ENCODE measurements at places on chromosomes 7 and 10.

GRCh38 chr7:36236073-36236472 lies 83.0 kb downstream of the EEPD1 start:
- no peak for DNase-seq

- no peak for DNase-seq
These were observed 58.7 kb downstream of the CYP51A1 start for GRCh38 chr7:92075455-92076158.

DNA sequence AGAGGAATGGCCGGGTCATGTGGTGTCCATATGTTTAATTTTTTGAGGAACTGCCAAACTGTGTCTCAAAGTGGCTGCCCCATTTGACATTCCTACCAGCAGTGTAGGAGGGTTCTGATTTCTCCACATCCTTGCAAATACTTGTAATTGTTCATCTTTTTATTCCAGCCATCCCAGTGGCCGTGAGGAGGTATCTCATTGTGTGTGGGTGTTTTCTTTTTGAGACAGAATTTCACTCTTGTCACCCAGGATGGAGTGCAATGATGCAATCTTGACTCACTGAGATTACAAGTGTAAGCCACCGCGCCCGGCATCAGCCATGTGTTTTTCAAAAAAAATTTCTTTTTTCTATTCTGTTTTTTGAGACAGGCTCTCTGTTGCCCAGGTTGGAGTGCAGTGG lies 38.7 kb upstream of the DLG5 start:
- peak; percentile 36 for DNase-seq

GRCh38 chr7:40658729-40659128 lies 523.9 kb downstream of the SUGCT start:
- peak; percentile 34 for DNase-seq

GRCh38 chr7:111755383-111755782 lies 193.1 kb upstream of the IMMP2L start:
- no peak for DNase-seq

DNA sequence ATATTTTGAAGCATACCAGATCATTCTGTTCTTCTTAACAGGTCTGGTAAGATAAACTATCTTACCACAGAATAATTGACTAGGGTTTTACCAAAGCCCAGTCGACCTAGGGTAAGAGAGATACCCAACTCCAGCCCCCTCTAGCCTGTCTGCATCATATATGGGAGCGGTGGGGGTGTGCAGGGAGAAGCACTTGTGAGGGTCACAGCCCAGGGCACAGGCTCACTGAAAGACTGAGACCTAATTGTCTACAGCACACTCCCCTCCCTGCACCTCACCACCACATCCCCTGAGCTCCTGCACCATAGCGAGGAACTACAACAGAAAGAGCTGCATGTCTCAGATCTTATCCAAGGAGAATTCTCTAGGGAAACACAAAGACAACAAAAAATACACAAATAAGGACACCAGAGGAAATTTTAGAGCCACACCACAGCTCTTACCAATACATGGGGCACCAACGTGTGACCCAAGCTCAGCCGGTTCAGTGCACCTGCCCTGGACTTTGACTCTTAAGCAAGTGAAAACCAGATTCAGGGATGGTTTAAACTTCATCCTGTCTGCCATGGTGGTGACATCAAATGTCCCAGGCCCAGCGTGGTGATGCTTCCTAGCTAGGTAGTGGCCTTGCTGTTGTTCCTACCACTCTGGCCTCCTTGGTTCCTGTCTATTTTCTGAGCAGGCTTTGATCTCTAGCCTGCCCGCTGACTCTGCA lies 150.8 kb downstream of the HERPUD2 start:
- no peak for DNase-seq

DNA sequence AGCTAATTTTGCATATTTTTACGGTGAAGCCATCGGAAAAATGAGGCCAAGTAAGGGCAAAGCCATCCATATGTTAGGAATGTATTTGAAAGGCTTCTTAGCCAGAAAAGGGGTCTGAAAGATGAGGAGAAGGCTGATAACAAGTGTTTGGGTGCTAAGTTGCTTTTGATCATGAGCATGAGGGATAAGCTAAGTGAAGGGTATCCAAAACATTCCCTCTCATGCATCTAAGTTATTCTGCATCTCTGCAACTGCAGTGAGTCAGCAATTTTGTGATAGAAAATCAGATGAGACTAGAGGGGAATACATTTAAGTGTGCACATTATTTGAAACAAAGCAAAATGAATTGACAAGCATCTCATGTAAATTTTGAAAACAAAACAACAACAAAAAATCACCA lies 282.8 kb downstream of the GPR158 start:
- DNase-seq: no peak

- no peak for DNase-seq
These were observed 524.6 kb downstream of the LRMDA start for GRCh38 chr10:75955973-75956502.

DNA sequence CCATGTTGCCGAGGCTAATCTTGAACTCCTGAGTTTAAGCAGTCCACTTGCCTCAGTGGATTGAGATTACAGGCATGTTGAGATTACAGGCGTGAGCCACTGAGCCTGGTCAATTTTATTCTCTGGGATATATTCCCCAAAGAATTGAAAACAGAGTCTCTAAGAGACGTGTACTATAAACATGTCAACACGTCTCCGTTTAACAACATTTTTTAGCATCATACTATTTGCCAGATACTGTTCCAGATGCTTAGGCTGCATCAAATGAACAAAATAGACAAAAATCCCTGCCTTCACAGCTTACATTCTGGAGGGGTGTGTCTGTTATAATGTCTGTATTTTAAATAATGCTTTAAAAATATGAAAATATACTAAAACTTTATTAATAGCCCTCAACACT lies 54.1 kb upstream of the PRKG1 start:
- DNase-seq: no peak

- DNase-seq: no peak
These were observed 93.8 kb downstream of the ZRANB1 start for GRCh38 chr10:125035588-125036295.
